ENCODE measurements at places on chromosomes 16 and 17.
A peak's percentile ranks its signal among the peaks of the same experiment; 100 is the strongest.

DNA sequence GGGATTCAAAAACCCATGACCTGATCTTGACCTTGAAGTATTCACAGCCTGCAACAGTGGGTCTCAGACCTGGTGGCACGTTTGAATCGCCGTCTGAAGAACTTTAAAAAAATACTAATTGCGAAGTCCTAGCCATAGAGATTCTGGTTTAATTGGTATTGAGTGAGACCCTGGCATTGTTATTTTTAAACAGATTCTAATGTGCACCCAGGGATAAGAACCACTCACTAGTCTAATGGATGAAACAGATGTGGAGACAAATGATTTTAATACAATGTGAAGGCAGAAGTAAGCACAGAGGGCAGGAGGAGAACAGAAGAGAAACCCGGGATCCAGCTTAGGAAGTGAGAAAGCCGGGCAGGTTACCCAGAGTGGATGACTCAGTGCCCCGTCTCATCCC lies 21.2 kb downstream of the TMEM98 start:
- no peak for DNase-seq

- DNase-seq: no peak
Observed at GRCh38 chr16:19135896-19136438, 22.2 kb downstream of the ITPRIPL2 start.

DNA sequence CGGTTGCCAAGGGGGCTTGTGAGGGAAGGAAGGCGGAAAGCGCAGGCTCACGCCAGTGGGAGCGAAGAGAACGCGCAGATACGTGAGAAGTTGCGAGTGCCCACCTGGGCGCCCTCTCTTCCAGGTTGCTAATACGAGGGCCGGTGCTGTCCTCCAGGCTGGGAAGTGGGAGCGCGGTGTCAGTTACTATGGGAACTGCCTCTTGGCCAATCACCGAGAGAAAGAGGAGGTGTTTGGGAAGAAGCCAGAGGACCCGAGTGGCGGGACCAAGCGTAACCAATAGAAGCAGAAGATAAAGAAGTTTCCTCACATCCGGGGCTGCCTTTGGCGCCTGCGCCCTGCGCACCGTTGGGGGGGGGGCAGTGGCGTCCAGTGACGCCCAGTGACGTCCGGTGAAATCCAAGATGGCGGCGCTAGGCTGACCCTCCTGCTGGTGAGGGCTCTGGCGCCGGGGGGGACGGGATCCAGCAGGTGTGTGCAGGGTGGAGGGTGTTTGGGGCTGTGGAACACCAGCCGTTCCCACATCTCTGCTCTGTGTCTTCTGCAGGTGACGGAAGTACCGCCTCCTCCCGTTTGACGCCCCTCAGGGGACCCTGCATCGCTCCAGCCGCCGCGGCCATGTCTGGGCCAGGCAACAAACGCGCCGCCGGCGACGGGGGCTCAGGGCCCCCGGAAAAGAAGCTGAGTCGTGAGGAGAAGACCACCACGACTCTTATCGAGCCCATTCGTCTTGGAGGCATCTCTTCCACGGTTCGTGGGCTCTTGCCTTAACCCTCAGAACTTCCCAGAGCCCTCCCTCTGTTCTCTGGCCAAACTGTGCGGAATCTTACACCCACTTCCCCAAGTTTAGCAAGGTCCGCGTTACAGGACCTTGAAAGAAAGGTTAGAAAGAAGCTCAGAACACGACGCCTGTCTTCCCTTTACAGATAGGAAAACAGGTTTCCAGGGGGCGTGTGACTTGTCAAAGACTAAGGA lies at the start of the genes CFAP119 and RNF40:
TSS of gene CFAP119 (minus strand) at position 135 of the 975 bp plus-strand sequence. CDS start 314 bp downstream, outside the sequence.
TSS of gene RNF40 (plus strand) at position 395 of the 975 bp plus-strand sequence. CDS start at position 619, 224 bp downstream.
- DNase-seq: peak; percentile 99

- no peak for DNase-seq
Observed at GRCh38 chr17:66549311-66549704, 246.9 kb downstream of the PRKCA start.

GRCh38 chr17:40599468-40599763 lies 34.1 kb upstream of the CCR7 start:
- no peak for DNase-seq

- no peak for DNase-seq
Observed at GRCh38 chr16:80113873-80114574, 426.8 kb upstream of the DYNLRB2 start.

DNA sequence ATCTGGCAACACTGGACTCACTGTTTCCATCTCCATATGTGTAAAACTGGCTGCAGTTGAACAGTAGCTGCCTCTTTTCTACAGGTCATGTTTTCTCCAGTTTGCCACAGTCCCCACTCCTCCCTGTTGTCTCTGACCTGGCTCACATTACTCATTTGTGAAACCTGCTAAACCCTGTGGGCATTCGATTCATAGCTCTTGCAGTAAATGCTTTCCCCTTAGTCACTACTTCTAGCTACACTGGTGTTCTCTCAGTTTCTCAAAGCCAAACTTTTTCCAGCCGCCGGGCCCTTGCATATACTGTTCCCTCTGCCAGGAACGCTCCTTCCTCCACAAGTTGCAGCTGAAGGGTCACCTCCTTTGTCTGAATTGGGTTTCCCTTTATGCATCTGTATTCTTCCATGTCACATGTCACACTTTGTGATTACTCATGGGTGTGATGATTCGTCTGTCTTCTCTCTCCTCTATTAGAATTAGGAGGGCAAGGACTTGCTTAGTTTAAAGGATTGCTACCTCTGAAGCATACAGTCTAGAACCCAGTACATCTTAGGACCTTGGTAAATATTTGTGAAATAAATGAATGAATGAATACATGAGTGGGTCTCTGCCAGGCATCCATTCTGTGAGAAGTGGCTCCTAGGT lies 15.0 kb upstream of the MT4 start:
- DNase-seq: no peak

DNA sequence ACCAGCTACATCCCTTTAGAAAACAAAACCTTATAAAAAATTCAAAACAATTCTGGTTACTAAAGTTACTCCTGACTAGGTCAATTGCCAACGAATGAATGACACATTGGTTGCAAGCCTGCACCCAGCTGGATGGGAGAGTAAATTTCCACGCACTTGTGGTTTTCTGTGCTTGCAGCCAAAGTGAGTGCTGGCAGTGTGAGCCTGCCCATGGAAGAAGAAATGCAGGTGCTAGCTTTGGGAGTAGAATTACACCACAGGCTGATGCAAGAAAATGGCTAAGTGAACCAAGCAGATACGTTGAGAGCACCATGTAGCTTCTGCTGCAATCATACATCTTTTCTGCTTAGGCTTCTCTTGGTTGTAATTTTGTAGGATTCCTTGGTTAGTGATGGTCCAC lies 74.6 kb downstream of the SYCE1L start:
- peak; percentile 64 for DNase-seq

GRCh38 chr16:30753596-30753995 lies 5.4 kb downstream of the PHKG2 start:
- DNase-seq: no peak

DNA sequence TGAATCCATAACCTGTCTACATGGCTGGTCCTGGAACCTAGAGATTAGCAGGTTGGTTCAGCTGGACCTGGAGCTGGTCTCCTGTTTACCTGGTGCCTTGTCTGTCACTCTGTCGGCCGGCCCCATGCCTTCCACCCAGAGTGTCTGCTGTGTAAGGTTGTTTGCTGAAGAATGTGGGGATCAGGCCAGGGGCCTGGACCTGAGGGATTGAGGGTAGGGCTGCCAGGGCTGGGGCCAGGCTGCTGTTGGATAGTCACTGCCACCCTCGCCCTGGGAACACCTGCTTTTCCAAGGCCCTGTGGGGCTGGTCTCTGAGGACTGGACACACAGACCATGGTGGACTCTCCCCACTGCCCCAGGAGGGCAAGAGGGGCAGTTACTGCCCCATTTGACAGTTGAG lies 1.4 kb downstream of the NHERF2 start:
- no peak for DNase-seq

- no peak for DNase-seq
Observed at GRCh38 chr16:2816751-2817339, at the start of gene PRSS21. Gene PRSS21, plus strand, starts transcription at chr16:2817237. Its CDS starts 32 bp downstream, at chr16:2817269.

- DNase-seq: no peak
Observed at GRCh38 chr16:69476920-69477443, 52.6 kb downstream of the CYB5B start.

DNA sequence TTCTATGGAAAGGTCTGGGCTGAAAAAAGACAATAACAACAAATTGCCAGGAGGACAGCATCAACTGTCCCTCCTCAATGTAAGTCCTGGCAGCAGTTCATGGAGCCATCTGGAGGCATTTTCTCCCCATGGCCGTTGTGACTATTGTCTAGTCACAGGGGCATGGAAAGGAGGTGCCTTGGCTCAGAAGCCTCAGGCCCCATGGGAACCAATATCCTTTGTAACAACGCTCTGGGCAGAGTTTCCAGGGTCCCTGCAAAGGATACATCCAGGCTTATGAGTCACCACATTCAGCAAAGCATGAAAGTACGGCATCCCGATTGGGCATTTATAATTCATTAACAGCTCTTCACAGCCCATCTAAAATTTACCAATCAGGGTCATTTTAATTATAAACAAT lies 85.2 kb downstream of the GLG1 start:
- DNase-seq: peak; percentile 94

DNA sequence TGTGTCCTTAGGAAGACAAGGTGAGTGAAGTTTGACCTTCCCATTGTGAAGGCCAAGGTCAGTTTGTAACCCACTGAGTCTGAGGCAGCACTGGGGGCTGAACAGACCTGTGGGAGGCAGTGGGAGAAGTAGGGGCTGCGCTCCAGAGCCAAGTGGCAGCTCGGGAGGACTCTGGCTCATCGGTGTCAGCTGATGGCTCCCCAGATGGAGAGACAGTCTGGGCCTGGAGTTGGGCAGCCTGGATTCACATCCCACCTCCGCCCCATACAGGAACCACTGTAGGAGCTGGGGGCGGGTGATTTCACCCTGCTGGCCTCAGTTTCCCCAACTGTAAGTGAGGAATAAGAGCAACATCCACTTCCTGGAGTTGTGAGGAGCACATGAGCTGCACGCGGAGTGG lies 128.4 kb downstream of the FOXL1 start:
- no peak for DNase-seq

GRCh38 chr16:66853261-66854139 lies 9.3 kb downstream of the CA7 start:
- DNase-seq: no peak

DNA sequence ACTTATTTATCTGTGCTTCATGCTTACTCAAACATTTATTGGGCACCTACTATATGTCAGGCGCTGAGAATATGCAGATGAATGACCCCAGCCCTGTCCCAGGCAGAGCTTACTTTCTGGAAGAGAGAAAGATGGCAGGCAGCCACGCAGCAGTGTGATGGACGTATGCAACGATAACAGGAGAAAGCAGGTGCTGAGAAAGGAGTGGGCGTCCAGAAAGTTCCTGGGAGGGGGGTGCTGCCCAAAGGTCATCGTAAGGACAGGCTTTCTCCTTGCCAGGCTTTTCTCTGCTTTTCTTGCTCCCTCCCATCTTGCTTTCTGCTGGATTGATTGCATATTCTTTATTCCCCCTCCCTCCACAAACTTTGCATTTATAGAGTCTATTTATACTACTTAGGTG lies 124.5 kb downstream of the GAS7 start:
- DNase-seq: no peak

DNA sequence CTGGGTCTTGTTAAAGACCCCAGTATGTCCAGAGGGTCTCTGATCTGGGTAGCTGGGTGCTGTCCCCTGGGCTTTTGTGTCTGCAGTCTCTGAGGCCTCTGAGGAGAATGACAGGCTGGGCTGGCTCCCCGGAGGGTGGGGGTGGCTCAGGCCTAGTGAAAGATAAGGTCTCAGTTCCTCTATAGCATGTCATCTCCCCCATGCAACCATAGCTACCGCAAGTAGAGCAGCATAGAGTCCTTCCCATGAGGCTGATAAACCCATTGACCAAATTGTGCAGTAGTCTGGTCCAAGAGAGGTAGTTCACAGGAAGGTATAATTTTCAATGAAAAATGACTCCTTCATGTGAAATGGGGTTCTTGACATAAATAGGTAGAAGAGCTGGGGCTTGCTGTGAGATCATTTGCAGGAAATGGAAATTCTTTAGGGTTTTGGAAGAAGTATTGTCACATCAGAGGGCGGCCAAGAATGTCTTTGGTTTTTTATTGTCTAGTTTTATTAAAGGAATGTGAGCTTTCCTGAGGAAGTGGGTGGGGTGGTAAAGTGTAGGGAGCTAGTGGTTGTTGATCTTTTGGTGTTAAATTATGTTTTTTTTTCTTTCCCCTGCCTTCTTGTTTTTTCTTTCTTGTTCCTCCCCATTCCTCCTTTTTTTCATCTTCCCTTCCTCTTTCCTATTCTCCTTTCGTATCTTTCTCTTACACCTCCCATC lies 21.0 kb downstream of the SLC7A6OS start:
- DNase-seq: no peak
